ENCODE measurements at places on chromosomes 1 and 21. TPM values are rescaled to one million over a fixed set of nuclear protein-coding genes. Genes with fewer than 3 reads are reported as not detected.
A peak's percentile ranks its signal among the peaks of the same experiment; 100 is the strongest.

- no peaks in the 10 kb centered on the region for H3K36me3 ChIP-seq
- DNase-seq, result no peak
- H3K4me1 ChIP-seq, result no peaks in the 10 kb centered on the region
These were observed 420.9 kb upstream of the CAMK1G start for GRCh38 chr1:209162651-209163050.

DNA sequence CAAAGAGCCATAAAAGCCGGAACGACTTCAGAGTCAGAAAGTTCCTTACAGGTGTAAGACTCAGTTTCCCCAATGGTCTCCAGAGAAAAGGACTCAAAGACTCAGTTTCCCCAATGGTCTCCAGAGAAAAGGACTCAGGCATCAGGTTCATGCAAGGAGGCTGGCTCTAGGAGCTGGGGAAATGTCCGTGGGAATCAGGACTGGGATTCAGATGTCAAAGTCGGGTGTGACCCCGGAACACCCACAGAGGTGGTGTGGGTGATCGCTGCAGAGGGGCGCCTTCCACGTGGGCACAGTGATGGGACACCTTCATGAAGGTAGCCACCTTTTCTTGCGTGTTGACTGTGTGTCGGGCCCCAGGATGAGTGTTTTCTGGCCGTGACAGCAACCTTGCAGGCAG is 340.8 kb downstream of the NPHP4 start:
- peaks cover 47% of the 10 kb centered on the region for H3K27me3 ChIP-seq
- no peaks in the 10 kb centered on the region for H3K36me3 ChIP-seq
- H3K4me3 ChIP-seq, result no peak overlapping the region
- H3K27ac ChIP-seq, result no peak overlapping the region

Gene KIAA0319L
- total RNA-seq, result 146 TPM

DNA sequence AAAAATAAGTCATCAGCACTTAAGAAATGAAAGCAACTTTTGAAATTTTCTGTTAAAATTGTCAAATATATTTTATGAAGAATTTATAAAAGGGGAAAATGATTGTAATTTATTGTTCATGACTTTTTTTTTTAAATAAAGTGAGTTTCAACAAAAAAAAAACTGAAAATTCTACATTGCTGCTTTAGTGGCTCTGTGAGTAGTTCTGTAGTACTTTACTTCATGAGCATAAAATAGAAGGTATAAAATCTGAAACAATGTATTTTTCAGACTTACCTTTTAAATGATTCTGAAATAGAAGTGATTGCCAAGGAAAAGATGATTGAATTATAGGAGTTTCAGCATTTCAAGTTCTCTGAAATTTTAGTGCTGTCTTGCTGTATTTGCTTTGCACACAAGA is 13.8 kb downstream of the PDIK1L start:
- DNase-seq, result no peak
- H3K36me3 ChIP-seq, result peaks cover 20% of the 10 kb centered on the region
- H3K4me3 ChIP-seq, result no peak overlapping the region
- peaks cover 65% of the 10 kb centered on the region for H3K4me1 ChIP-seq
- H3K27me3 ChIP-seq, result no peaks in the 10 kb centered on the region
- peak overlapping the region; percentile 74 for H3K27ac ChIP-seq
